ENCODE measurements at places on chromosomes 7 and 10.
A peak's percentile ranks its signal among the peaks of the same experiment; 100 is the strongest.

- DNase-seq = no peak
These were observed 29.2 kb downstream of the DLD start for GRCh38 chr7:107920048-107920772.

- no peak for DNase-seq
These were observed 33.9 kb downstream of the STARD3NL start for GRCh38 chr7:38211940-38212339.

DNA sequence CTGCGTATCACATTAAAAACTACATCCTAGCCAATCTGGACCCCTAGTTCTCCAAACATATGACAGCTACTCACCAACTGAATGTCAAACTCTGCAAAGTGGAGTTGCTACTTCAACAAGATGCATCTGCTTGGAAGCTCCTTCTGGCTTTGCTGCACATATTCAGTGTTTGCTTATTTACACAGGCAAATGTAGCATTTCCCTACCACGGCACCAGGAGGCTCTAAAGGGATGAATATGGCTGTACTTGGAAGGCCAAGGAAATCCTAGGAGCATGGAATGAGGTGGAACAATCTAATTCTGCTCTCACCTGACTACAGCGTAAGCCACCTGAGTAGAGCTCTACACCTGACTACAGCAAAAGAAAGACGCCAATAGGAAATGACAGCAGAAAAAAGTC, 39.7 kb downstream of the MTPAP start:
- no peak for DNase-seq

GRCh38 chr7:105249216-105249615, 139.5 kb downstream of the SRPK2 start:
- no peak for DNase-seq

- DNase-seq = peak; percentile 31
These were observed 378.2 kb upstream of the MYO3A start for GRCh38 chr10:25555865-25556264.

DNA sequence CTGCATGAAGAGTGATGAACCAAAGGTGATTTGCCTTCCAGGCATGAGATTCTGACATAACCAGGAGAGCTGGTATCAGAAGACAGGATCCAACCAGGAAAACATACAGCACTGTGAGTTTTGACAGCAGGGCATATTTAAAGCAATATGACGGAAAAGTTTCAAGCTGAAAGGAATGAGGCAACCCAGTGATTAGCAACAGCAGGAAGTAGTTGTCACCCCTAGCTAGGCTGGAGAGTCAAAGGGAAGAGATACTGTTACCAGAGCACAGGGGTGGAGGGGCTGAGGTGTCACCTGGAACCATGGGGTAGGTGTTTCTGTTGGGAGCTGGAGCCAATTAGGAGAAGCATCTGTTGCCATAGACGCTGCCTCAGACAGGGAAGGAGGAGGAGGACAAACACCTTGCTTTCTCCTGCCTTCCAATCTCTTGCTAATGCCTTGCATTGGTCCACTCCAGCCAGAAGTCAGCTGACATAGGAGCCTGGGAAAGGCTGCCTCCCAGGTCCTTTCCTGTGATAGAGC, 125.4 kb upstream of the SORCS3 start:
- DNase-seq = no peak

- no peak for DNase-seq
These were observed 91.6 kb downstream of the WDR37 start for GRCh38 chr10:1147810-1148209.

DNA sequence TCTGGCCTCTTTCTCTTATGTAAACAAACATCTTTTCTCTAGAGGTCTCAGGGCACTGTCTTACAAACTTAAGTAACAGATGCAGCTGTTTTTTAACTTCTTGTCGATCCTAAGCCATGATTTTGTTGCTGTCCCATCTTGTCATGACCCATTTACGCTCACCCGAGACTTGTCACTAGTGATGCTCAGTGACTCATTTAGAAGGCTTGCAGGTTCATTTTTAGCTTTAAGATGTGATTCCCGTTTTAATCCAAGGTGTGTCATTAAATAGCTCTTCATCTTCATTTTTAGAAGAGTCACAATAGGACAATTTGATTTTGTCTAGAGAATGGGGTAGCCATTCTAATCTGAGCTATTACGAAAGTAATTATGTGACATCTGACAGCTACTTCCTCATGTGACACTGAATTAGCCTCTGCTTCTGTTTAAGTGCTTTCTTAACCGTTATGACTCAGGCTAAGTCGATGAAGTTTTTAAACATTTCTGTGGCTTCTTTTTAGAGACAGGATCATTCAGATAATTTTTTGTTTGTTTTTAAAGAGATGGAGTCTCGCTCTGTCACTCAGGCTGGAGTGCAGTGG, 42.7 kb downstream of the SPDYE5 start:
- no peak for DNase-seq

DNA sequence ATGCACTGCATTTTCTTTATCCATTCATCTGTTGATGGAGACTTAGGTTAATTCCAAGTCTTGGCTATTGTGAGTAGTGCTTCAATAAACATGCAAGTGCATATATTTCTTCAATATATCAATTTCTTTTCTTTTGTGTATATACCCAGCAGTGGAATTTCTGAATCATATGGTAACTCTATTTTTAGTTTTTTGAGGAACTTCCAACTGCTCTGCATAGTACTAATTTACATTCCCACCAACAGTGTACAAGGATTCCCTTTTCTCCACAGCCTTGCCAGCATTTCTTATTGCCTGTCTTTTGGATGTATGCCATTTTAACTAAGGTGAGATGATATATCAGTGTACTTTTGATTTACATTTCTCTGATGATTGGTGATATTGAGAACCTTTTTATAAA, 145.2 kb downstream of the LYZL1 start:
- no peak for DNase-seq

- no peak for DNase-seq
These were observed 129.1 kb downstream of the LRRC4 start for GRCh38 chr7:127901895-127902703.

DNA sequence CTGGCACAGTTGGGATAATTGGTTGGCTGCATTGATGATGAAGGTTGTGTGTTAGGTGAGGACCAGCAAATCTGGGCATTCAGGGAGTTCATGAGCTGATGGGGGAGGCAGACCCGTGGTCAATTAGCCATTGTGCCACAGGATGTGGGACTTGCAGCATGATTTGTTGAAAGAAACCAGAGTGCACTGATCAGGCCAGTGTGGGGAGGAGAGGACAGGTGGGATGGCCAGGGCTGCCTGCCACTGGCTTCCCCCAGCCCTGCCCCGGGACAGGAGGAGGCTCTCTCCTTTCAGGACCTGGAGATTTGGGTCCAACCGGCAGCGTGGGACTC, 4.3 kb downstream of the CLIP2 start:
- DNase-seq = no peak

DNA sequence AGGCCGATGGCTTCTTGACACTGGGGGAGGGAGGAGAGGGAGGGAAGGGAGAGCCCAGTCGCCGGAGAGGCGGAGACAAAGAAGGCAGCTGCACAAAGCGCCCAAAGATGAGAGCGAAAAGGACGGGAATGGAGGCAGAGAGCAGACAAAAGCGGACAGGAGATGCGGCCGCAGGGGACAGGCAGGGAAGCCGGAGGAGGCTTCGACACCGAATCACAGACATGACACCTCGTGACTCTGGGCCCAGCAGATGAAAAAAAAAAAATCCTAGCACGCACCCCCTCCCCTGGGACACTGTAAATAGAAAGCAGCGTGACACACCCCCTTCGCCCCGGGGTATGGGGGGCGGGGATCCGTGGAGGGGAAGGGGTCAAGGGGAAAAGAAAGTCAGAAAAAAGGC, 976 bp downstream of the NAT16 start:
- DNase-seq = no peak

DNA sequence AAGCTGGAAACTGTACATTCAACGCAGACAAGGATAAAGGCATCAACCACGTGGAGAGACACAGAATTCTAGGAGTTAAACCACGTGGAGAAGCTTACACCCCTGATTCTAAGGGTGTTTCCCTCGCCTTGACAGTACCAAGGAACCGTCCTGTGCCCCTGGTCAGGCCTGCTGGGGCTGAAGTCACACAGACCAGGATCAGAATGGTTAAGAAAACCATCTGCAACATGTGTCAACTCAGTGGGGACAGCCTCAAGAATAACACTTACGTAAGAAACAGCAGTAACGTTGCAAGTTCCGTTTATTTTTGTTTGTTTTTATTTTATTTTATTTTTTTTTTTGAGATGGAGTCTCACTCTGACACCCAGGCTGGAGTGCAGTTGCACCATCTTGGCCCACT, 55.6 kb downstream of the CHST15 start:
- no peak for DNase-seq

DNA sequence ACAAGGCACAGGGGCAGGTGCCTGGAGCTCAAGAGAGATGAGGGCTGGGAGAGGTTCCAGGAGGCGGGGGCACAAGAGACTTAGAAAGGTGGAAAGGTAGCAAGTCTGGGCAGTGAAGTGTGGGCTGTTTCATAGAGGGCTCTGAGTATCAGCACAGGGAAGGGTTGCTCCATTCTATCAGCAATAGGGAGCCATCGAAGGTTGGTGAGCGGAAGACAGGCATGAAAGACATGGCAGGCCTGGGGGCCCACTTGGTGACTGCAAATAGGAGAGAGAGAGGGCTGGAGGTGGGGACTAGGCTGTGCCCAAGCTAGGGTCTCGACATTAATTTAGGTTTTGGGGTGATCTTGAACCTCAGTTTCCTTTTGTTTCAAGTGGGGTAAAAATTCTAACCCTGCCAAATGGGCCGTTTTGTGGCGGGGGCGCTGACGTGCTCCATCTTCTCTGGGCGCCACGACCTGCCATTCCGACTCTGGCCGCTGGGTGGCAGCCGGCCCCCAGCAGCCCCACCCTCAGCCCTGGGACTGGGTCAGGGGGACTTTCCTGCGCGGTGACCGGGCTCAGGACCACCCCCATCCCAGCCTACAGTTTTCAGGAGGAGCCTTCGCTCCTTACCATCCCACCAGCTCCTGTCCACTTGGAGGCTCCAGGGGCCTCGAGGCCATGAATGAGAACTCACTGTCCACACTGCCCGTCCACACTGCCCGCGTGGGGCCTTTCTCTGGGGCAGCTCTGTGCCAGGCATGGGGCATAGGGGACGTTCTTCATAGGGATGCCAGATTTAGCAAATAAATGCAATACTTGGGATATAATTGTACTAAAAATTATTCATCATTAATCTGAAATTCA, 37.2 kb upstream of the PCBD1 start:
- DNase-seq = peak; percentile 55

DNA sequence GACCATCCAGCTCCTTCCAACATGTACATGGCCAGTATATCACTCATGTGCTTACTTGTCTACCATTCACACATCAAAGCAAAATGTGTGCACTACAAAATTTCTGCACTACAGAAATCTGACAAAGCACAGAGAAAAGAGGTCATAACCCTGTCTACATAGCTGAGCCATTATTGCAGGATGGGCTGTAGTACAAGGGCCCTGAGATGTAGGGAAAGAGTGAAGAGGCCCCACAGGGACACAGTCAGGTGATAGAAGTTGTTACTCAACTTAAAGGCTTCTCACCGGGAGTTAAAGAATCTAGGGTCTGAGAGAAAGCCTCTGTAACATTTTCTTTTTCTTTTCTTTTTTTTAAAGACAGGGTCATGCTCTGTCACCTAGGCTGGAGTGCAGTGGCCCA, 17.5 kb downstream of the AVPI1 start:
- DNase-seq = no peak

- DNase-seq = no peak
These were observed 17.4 kb upstream of the GPR141 start for GRCh38 chr7:37666026-37666799.

- no peak for DNase-seq
These were observed 42.8 kb upstream of the ZNF32 start for GRCh38 chr10:43691485-43691884.

DNA sequence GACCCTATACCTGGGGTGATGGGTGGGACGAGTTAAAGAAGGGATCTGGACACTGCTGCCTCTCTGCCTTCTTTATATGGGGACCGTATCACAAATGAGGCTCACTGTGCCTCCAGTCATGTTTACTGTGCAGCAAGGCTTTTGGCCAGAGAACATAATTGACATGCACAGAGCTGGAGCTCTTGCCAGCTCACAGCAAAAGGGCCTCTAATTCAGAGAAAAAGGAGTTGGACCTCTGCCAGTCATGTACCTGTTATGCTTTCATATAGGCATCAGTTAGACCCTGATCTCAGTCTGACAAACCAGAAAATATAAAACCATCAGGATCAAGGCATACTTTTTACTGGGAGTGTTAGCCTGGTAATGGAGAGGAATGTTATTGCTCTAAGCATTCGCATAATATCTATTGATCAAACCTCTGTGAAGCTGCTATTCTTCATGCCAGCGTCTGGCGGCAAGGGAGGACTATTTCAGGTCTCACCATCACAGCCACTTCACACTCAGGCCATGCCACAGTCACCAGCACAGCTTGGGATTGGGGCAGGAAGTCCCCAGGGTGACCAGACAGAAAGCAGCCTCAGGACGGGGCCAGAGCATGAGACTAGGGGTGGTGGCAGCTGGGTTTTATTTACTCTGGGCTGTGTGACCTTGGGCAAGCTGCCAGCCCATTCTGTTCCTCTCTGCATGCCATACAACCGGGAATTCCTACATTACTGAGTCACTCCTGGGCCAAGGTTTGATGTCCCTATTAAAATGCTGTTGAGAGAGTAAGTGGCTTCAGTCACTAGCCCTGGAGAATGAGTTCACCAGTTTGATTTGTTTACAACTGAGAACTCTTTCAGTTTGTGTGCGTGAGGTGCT, 90.1 kb downstream of the NPSR1 start:
- DNase-seq = peak; percentile 57

- DNase-seq = no peak
These were observed 36.1 kb downstream of the DCLRE1C start for GRCh38 chr10:14917827-14918226.

- DNase-seq = no peak
These were observed 89.3 kb downstream of the SLIT1 start for GRCh38 chr10:97096261-97097083.

GRCh38 chr7:151715666-151716315, 161.1 kb downstream of the PRKAG2 start:
- no peak for DNase-seq

DNA sequence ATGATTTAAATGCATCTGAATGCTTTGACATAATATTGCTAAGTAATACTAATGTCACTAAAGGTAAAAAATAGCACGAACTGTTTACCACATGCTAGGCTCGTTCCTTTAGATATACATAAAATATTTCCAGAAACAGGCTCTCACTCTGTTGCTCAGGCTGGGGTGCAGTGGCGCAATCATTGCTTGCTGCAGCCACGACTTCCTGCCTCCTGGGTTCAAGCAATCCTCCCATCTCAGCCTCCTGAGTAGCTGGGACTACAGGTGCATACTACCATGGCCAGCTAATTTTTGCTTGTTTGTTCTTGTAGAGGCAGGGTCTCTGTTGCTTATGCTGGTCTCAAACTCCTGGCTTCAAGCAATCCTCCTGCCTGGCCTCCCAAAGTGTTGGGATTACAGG, 183.3 kb downstream of the SGMS1 start:
- DNase-seq = no peak

GRCh38 chr10:75195035-75195763, 15.4 kb upstream of the VDAC2 start:
- no peak for DNase-seq
